Inflammatory macrophage treated with lipopolysaccharide for 1 hour (primary cell): ENCODE measurements at places on chromosomes 13 and 19.

GRCh38 chr19:54047616-54048015 lies 16.1 kb downstream of the VSTM1 start:
- DNase-seq = peak; percentile 92

DNA sequence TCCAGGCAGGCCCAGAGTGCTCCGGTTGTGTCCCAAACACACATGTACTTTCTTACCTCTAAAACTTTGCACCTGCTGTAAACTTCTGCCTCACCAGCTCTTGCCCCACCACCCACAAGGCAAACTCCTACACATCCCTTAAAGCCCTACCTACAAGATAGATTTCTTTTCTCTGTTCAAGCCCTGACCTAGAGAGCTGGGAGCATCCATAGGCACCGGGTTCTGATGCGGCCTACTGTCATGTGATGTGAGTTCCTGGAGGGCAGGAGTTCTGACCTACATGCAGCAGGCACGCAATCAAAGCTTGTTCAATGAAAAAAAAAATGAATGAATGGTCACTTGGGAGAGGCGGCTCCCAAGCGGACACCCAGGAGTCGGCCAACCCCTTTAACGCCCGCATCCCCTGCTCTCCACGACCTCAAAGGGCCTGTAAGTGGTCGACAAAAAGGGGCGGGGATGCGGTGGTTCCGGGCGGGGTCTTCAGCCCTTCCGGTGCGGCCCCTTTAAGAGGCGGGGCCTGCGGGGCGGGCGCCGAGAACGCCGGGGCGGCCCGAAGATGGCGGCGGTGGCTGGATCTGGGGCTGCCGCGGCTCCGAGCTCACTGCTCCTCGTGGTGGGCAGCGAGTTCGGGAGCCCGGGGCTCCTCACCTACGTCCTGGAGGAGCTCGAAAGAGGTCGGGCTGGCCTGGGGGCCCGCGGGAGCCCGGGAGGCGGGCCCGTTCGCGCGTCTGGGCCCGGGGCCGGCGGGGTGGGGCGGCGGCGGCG lies at the start of gene MAP1S:
Gene MAP1S, plus strand, starts transcription at position 534 of the 765 bp plus-strand sequence. Its CDS starts 23 bp downstream, at position 557.
- DNase-seq = peak; percentile 54

DNA sequence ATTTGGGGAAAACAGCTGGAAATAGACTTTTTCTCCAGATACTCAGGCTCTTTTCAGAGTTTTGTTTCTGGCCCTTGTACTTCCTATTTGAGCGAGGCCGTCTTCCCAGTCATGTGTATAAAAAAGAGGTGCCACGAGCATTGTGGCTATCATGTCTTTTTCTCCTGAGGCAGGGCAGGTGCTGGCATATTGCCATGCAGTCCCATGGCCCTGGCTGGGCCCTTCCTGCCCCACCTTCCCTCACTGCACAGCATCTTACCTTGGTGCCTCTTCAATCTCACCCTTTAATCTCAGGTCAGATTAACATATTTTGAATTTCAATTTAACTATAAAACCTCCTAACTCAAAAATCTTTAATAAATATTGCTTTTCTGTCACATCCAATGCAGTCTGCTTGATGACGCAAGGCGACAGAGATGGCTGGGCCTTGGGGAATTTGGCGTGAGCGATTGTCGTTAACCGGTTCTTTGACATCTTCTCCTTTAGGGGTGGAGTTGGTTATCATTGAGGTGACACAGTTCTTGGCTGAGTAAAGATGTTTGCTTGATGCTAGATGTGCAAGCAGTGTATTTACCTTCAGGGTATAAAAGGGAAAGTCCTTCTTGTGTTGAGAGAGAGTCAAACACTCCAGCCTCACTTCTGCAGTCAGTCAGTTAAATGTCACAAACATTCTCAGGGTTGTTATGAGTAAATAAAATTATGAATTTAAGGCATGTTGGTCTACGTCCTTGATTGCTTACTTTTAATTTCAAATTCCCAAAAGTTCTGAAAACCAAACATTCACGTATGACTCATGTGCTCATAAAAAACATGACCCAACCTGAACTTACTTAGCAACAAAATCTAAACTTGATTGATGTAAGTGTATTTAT lies 289.9 kb downstream of the MYO16 start:
- no peak for DNase-seq

GRCh38 chr19:28841531-28841930 lies 371.4 kb downstream of the UQCRFS1 start:
- no peak for DNase-seq

- no peak for DNase-seq
These were observed 97.5 kb downstream of the DIAPH3 start for GRCh38 chr13:60066226-60066625.

DNA sequence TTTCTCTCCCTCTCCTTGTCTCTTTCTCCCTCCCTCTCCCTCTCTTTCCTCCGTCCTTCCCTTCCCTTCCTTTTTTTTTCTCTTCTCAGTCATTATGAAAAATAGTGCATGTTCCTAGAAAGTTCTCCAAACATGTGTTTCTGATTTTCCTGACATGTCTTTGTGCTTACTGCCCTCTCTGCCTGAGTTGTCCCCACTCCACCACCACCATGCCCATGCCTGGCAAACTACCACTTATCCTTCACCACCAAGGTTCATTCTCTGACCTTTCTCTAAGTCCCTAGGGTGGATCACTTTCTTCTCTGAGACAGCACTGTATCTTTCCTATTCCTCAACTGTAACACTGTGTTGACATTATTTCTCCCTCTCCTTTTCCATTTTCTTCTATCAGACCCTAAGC lies 98.2 kb downstream of the LACC1 start:
- no peak for DNase-seq

- DNase-seq = no peak
These were observed 10.3 kb downstream of the ZNF480 start for GRCh38 chr19:52307275-52307674.

DNA sequence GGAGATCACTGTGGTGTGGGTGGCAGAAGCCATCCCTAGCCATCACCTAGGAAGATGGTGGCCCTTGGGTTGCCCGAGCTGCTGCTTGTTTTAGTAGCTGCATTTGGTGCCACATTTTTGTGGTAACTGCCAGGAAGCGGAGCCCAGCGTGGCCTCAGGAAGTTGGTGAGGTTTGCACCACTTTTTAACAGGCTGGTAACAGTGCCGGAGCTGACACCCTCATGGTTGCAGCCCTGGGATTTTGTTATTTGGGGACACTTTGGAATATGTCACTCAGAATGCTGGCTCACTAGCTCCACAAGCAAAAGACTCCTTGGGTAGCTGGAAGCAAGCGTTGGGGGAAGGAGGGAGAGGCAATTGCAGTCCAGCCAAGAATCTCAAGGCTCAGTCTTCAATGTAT lies 22.1 kb downstream of the ACTN4 start:
- DNase-seq = no peak

DNA sequence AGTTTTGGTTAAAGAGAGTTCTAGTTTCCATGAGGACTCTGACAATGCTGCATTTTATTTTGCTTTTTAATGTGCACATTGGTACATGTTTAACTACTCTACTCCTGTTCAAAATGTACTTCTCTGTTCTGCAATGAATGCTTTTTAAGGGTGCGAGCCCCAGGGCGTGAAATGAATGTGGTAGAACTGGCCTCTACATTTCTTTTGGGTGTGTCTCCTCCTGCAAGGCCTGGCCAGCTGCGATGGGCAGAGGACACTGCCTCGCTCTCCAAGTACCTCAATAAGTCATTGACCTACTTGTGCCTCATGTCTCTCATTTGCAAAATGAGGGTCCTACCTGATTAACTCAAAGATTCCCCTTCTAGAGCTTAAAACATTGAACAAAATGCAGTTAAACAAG lies 6.7 kb downstream of the RGS9BP start:
- DNase-seq = no peak

DNA sequence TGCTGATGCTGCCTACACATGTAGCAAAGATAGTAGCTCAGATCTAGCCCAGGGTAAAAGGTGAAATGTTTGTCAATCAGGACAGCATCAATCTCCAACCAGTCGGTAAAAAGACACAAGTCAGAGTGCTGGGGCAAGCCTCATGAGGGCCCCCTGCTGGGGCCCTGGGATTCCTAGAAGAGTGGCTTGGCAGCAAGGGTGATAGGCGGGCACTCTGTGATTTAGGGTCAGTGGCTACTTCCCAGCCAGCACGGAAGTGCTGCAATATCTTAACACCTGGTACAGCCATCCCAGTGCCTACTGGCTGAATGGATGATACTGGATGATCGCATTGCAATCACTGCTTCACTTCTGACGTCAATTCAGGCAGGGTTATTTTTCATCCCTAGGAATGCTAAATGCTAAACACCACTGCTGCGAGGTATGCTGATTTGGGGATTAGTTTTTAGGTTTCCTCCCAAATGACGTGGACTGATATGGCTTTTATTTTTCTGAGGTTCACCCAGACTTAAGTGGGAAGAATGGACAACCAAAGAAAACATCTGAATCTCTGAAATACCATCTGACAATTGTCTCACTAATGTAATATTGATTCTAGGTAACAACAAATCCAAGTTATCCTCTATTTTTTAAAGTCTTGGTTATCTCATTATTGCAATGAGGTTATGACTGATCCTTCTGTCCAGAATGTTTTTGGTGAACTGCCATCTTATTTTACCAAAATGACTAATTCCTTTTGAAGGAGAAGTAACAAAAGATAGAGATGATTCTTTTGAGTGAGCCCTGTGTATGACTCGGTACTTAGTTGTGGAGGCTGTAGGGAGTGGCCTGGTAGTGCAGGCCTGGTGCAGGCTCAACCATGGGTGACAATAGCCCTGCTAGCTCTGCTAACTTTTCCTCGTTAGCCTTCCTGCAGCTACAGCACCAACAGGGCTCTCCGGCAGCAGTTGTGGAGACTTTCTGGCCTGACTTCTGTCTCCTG lies 432.5 kb downstream of the FGF9 start:
- DNase-seq = no peak

DNA sequence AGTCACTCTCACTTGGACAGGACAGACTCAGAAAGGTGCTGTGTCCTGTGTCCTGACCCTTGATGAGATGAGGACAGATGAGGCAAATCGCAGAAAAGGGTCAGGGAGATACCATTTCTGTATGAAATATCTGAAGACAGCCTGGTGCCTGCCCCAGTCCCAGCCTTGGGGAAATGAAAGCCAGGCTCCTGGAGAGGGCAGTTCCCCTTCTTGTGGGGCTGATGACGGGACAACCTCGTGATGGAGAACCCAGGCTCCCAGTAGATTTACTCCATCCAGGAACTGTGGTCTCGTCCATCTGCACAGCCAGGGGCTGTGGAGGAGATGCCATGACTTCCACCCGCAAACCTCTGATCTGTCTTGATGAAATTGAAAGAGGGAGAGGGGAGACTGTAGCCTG lies 13.8 kb downstream of the LILRB1 start:
- peak; percentile 91 for DNase-seq

GRCh38 chr19:18396471-18397241 lies 766 bp downstream of the LRRC25 start:
- DNase-seq = no peak

DNA sequence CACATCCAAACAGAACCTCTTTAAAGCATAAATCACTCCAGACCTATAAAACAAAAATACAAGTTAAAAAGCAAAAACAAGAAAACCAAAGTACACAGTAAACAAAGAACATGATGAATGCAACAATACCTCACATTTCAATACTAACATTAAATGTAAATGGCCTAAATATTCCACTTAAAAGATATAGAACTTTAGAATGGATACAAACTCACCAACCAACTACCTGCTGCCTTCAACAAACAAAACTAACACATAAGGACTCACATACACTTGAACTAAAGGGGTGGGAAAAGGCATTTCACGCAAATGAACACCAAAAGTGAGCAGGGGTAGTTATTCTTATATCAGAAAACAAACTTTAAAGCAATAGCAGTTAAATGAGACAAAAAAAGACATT lies 44.9 kb upstream of the PABPC3 start:
- DNase-seq = no peak

DNA sequence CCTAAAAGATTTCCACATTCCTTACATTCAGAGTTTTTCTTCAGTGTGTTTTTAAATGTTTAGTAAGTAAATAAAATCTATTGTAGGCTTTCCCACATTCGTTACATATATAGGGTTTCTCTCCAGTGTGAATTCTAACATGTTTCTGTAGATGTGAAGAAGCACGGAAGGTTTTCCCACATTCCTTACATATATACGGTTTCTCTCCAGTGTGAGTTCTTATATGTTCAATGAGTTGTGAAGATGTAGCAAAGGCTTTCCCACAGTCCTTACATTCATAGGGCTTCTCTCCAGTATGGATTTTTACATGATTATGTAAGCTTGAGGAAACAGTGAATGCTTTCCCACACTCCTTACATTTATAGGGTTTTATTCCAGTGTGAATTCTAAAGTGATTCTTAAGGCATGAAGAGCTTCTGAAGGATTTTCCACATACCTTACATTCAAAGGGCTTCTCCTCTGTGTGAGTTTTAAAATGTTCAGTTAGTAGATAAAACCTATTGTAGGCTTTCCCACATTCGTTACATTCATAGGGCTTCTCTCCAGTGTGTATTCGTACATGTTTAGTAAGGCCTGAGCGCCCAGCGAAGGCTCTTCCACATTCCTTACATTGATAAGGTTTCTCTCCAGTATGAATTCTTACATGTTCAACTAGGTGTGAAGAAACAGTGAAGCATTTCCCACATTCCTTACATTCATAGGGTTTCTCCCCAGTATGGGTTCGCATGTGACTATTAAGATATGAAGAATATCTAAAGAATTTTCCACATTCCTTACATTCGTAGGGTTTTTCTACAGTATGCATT lies 18.2 kb downstream of the ZNF121 start:
- DNase-seq = no peak

- DNase-seq = no peak
These were observed 2.4 kb downstream of the ZMYM5 start for GRCh38 chr13:19860884-19861655.

GRCh38 chr13:108328848-108329247 lies 59.3 kb downstream of the TNFSF13B start:
- DNase-seq = no peak

GRCh38 chr19:803686-804418 lies 6.6 kb downstream of the PTBP1 start:
- no peak for DNase-seq

DNA sequence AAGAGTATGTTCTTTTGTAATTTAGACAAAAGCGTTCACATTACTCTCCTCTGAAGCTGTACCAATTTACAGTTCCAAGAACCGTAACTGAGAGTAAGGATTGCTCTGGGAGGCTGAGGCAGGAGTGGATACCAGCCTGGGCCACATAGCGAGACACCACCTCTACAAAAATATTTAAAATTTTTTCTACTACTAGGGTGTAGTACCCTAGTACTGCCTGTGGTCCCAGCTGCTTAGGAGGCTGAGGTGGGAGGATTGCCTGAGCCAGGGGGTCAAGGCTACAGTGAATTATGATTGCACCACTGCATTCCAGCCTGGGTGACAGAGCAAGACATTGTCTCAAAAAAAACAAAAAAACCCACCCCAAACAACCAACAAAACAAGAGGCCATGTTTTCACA lies 12.1 kb upstream of the CYP2A6 start:
- no peak for DNase-seq

GRCh38 chr13:42997381-42997780 lies 5.3 kb upstream of the EPSTI1 start:
- DNase-seq = peak; percentile 31
